ENCODE measurements at places on chromosomes 16 and 17.

DNA sequence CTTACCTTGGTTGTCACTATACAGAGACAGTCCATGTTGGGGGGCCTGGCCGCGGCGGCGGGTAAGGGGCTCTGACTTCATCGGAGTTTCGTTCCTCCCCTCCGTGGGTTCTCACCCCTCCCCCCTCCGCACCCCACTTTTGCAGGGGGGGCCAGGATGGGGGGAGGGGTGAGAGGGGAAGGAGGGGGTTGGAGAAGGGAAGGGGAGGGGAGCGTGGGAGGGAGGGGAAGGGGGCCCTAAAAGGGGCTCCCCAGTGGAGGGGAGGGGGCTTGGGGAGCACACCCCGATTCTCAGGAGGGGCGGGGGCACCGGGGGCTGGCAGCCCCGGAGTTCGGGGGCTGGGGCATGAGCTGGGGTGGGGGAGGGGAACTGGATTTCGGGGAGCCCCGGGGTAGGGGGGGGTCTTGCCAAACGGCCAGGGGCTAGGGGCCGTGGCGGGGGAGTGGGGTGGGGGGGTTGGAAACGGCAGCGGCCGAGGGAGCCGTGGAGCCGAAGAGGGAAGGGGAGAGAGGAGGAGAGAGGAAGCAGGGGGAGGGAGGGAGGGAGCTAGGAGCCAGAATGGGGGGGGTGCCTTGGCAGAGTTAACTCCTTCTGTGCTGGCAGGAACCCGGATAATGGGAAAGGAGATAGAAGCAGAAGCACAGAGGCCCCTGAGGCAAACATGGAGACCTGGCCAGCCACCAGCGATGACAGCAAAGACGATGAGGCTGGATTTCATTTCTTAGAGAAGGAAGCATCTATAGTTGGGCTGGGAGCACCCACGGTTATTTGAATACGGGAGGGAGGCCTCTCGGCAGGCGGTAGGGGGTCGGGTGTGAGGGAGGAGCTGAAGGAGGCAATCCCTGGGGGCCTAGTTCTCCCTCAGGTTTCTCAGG lies 2.3 kb downstream of the DLG4 start:
- no peak for DNase-seq

DNA sequence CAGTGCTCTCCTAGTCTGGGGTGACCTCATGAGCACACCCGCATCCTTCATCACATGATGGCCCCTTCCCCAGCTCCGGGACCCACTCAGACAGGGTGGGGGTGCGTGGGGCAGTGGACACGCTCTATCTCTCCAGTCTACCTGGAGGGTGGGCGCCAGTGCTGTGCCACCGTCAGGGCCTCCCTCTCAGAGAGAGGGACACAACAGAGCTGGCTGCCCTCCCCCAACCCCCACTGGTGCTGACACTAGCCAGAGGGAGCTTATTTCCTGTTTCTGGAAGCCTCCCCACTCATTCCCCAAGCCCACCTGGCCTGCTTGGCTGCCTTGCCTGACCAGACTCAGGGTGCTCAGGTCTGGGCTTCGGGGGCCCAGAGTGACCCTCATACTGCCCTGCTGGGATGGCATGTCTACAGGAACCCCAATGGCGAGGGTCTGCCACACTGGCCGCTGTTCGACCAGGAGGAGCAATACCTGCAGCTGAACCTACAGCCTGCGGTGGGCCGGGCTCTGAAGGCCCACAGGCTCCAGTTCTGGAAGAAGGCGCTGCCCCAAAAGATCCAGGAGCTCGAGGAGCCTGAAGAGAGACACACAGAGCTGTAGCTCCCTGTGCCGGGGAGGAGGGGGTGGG lies 8.2 kb downstream of the CES2 start:
- DNase-seq: no peak

- DNase-seq: no peak
Observed at GRCh38 chr16:23391381-23392222, 61.4 kb downstream of the COG7 start.

DNA sequence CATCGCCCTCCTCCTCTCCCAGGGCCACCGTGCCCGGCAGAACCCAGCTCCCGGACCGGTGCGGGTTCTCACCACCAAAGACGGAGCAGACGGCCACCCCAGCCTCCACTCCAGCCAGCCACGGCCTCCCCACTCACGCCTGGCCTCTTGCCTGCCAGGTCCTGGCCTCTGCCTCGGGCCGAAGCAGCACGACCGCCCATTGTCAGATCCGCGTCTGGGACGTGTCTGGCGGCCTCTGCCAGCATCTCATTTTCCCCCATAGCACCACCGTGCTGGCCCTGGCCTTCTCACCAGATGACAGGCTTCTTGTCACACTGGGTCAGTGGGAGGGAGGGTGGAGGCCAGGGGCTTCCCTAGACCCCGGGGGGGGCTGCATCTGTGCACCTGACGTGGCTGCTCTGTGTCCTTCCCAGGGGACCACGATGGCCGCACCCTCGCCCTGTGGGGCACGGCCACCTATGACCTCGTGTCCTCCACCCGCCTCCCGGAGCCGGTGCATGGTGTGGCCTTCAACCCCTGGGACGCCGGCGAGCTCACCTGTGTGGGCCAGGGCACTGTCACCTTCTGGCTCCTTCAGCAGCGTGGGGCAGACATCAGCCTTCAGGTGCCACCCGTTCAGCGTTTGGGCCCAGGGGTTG lies 6.6 kb upstream of the RHOT2 start:
- DNase-seq: no peak

GRCh38 chr17:48074322-48075081 lies 26.3 kb downstream of the NFE2L1 start:
- peak; percentile 91 for DNase-seq

DNA sequence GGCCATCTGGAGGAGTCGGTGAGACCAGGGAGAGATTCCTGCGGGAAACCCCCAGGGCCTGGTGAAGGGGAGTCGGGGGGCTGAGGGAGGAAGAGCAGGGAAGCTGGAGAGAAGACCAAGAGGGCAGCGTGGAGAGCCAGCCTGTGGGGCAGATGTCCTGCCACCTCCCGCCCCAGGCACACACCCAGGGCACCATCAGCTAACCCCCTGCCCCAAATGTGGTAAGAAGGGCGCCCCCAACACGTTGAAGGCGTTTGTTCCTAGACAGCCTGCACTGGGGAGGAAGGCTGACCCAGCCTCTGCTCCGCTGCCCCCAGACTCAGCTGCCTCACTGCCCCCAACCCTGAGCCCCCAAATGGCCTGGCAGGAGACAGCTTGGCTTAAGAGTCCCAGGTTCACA lies 1.3 kb downstream of the BAIAP3 start:
- DNase-seq: no peak

GRCh38 chr16:59586331-59586730 lies 852.2 kb upstream of the GOT2 start:
- no peak for DNase-seq

DNA sequence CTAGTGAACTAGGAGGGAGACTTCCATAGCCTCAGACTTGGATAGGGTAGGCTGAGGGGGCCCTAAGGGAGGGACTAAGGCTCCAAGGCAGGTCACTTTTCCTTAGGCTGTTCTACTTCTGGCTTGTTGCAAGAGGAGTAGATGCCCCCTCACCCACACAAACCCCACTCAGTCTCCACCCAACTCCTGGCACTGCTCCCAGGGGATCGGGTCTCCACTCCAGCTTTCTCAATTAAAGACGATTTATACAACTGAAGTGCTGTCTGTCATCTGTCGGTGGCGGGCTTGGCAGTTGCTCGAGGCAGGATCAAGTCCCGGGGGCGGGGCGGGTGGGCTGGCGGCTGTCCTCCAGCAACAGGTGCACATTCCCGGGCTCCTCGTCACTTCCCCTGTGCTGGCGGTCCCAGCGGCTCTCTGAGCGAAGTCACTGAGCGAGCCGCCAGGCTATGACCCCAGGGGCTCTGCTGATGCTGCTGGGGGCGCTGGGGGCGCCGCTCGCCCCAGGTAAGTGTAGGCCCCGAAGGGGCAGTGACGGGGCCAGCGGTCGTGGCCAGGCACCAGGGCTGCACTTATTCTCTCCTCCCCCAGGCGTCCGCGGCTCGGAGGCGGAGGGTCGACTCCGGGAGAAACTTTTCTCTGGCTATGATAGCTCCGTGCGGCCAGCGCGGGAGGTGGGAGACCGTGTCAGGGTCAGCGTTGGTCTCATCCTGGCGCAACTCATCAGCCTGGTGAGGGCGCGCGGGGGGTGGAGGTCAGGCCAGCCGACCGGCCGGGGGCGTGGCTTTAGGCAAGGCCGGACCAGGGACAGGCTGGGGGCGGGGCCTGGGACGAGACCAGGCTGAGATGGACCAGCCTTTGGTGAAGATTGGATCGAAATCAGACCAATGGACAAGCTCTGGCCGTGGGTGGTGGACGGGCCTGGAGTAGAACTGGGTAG lies at the start of gene CHRNB1:
Gene CHRNB1 (plus strand): TSS at position 380 of the 937 bp plus-strand sequence. CDS start 67 bp downstream, at position 447.
- DNase-seq: peak; percentile 64

- DNase-seq: no peak
Observed at GRCh38 chr16:10100829-10101228, 81.4 kb downstream of the GRIN2A start.

DNA sequence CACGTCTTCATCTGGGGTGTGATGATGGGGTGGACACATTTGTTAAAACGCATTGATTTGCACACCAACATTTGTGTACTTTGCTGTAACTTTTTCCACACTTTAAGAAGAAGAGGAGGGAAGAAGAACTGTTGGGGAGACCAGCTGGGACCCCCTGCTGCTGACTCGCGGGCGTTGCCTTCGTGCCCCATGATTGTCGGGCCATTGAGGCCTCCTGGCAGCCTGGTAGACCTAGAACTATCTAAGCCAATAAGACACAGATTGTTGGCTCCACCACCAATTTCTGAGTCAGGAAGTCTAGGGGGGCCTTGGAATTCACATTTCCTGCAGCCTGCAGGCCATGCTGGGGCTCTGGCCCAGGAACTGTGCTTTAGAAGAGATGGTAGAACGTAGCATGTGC lies 105.5 kb downstream of the TNFRSF13B start:
- no peak for DNase-seq

- no peak for DNase-seq
Observed at GRCh38 chr16:65704866-65705265, 583.0 kb upstream of the CDH11 start.

DNA sequence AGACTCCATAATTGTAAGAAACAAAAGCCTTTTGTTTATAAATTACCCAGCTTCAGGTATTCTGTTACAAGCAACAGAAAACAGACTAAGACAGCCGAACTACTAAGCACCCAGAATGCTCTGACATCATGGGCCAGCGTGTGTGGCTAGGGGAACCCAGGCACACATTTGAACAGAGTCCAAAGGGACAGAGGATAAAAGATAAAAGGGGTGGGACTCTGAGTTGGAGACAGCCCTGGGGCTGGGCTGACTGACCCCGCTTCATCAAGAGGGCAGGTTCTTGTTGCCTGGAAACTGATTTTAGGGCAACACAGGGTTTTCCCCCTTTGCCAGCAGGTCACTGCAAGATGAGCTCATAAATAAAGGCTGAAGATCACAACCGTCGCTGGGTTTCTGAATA lies 30.5 kb upstream of the ZNF287 start:
- DNase-seq: no peak

GRCh38 chr17:732902-733720 lies 715 bp downstream of the TLCD3A start:
- DNase-seq: no peak

DNA sequence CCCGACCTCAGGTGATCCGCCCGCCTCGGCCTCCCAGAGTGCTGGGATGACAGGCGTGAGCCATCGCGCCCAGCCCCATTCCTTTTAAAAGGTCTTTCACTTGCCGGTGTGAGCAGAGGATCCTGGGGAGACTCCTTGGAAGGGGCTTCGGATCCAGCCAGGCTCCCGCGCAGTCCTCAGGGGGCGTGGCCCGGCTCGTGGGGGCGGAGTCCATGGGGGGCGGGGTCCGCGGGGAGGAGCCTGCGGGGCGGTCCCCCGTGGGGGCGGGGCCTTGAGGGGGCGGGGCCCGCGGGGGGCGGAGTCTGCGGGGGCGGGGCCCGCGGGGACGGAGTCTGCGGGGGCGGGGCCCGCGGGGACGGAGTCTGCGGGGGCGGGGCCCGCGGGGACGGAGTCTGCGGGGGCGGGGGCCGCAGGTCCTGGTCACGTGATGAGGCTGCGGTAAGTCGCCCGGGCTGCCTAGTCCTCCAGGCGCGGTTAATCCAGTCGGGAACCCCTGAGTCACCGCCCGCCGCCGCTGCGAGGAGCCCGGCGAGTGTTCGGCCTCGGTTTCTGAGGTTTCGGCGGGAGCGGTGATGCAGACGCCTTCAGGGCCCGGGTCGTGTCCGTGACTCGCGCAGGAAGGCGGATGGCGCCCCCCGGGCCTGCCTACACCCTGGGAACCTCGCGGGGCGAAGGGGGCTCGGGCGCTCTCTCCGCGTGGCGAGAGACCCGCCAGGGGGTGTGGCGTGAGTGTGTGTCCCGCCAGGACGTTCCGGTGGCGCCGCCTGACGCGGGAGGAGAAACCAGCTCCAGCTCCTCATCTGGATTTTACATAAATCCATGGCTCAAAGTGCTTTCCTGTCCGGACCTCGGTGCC lies 23.6 kb upstream of the ABR start:
- DNase-seq: peak; percentile 85

GRCh38 chr16:78478267-78478861 lies 378.9 kb downstream of the WWOX start:
- DNase-seq: no peak

DNA sequence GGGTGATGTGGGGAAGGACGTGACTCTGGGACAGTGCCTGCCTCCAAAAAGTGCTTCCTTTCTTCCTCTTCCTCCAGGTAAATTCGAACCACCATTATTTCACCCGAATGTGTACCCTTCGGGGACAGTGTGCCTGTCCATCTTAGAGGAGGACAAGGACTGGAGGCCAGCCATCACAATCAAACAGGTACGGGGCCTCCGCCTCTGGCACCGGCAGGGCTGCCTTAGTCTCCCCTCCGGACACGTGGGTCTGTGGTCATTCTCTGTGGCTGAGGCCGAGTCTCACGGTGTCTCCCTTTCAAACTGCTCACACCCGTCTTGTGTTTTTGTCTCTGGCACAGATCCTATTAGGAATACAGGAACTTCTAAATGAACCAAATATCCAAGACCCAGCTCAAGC lies 10.7 kb downstream of the UBE2I start:
- no peak for DNase-seq

DNA sequence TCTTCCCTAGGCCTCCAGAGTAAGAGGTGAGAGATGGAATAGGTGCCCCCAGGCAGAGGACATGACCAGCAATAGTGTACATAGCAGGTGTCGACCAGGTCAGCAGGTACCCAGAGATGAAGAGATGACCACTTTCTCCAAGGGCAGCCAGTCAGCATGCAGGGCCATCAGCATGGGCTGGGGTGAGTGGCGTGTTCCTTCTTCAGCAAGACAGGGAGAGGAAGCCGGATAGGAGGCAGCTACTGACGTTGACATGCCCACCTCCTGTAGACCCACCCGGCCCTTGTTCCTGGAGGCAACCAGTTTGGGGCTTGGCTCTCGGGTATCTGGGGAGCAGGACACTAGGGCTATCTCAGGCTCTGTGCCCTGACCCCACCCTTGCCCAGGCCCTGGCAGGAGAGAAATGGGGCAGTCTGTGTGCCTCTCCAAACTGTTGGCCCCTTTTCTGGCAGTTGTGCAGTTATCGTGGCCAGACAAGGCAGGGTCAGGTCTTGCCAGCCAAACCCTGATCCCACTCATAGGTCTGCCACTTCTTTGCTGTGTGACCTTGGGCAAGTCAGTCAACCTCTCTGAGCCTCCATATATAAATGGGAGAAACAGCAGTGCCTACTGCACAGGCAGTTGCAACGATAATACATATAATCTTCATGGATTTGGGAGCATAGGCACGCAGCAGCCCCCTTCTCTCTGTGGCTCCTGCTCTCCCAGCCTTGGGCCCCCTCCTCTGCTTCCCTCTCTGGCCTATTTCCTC lies 1.4 kb upstream of the NDRG4 start:
- DNase-seq: peak; percentile 52
